ENCODE measurements at places on chromosomes 3 and 15.

- DNase-seq, result no peak
Measured at GRCh38 chr15:64193971-64194370, 31.1 kb upstream of the PPIB start.

- DNase-seq, result no peak
Measured at GRCh38 chr3:131608296-131608695, 105.5 kb upstream of the MRPL3 start.

DNA sequence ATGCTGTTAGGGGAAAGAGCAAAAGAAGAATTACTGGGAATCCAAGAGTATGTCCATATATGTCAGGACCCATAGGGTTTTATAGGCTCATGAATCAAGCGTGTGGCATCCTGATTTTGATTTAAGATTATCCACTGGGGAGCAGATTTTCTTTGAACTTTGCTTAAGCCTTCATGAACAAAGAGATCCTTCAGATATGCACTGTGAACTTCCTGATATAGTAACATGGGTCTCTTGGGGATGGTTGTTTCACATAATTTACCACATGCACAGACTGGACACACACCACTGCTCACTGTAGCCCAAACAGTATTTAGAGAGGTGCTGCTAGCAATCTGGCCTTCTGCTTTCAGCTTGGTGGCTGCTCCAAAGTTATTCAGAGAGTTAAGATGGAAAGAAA, 200.9 kb upstream of the ZPLD1 start:
- DNase-seq, result no peak

DNA sequence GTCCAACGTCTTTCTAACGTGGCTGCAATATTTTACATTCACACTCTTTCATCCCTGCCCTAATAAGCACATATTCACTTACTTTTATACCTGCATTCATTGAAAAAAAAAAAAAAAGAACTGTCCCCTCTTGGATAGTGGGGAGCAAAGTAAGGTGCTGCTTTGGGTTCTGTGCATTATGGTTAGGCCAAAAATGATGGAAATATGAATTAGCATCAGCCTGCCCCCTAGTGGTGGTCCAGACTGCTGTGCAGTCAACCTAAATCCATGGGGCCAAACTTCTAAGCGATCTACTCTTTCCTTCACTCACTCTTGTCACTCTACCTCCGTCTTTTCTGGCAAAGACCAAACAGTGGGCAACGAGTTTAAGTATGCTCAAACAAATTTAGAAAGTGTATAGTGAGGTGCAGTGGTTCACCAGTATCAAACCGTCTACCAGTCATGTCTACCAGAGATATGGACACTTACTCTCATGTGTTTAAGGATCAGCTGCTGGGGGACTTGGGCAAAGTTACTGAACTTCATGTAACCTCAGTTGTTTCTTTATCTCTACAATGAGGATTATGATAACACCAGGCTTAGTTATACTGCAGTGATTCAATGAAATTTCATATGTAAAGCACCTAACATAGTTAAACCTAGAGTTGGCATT, 61.5 kb upstream of the GRM7 start:
- DNase-seq, result peak; percentile 28

DNA sequence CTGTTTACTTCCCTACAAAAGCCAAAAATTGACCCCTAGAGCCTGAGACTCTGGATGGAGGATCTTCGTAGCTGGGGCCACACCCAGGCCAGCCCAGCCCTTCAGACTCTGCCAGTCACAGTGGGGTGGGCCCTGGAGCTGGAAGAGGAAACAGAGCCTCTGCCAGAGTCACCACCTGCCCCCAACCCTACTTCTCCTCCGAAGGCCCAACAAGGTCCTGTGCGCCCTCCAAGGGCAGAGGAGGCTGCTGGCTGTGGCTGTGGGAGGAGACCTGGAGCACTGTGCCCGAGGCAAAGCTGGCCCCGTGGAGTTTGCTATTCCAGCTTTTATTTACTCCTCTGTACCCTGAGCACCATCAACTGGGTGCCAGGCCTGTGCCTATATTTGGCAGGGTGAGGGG, 19.0 kb downstream of the CISH start:
- no peak for DNase-seq

DNA sequence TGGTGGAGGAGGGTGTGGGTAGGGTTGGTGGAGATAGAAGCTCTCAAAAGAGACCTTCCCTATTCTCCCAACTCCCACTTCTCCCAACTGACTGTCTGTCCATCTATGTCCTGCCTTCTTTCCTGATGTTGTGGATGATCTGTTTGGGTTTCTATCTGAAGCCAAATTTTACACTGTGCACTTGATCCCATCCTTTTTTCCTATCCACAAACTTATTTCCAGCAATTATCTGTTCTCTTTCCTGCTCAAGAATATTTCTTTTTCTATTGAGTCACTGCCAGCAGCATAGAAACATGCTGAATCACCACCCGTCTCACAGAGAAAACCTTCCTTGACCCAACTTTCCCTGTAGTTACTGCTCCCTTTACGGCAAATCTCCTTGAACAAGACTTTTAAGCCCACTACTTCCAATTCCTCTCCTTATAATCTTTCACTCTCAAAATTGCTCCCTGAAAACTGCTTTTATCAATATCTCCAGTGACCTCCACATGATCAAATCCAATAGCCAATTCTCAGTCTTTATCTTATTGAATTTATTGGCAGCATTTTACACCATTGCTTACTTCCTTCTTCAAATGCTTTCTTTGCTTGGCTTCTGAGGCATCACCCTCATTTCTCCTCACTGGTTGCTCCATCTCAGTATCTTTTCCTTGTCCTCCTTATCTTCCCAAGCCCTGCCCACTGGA, 141.2 kb upstream of the SLC7A14 start:
- peak; percentile 83 for DNase-seq

GRCh38 chr3:104887069-104887468, 479.6 kb upstream of the ALCAM start:
- DNase-seq, result no peak

DNA sequence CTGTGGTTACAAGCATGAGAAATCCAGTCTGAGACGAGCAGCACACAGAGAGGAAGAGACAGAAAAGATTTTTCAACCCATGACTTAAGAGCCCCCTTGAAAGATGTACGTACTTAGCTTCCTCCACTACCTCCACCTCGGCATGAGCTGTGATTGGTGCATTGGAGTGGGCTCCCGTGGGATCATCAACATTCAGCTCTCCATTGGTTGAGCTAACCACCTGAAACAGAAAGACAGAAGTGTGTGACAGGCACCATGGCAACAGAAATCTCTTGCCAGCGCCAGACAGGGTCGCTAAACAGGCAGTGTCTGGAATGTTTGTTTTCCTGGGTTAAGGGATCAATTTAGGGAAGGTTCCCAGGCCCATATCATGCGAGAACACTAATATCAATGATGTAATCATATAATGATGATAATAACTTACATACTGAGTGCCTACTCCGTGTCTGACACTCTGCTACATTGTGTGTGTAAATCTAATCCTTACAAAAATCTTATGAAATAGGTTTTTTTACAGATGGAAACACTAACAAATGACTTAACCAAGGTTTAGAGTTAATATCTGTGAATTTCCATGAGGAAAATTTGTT, 17.5 kb upstream of the PPIB start:
- DNase-seq, result no peak

DNA sequence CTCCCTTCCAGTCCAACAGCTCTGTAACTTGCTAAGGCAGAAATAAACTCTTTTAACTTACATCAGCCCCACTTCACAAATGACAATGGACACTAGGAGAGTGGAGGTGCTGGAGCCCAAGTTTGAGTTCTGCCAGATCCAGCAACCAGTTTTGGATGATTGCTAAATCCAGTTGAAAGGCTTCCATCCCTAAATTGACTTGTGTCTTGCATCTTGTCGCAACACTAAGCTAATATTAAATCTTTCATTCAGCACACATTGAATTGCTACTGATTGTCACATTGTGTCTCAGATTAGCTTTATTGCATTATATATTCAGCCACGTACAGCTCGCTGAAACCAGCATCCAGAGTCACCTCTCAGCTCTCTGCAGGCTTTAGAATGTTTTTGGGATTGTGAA, 41.7 kb upstream of the LIPC start:
- no peak for DNase-seq

- peak; percentile 7 for DNase-seq
Measured at GRCh38 chr3:152443212-152444023, 174.7 kb downstream of the MBNL1 start.

DNA sequence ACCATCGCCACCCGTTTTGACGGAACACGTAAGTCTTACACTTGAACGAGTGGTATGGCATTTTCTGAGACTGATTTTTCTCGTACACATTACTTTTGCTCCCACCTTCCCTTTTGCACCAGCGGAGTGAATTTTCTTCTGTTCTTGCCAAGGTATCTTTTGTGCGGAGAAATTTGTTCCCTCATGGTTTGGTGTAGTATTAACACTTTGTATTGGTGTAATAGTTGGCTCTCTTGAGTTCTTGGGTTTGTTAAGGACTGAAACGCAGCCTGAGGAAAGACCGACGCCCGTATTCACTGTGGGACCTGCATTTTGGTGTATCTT, 420 bp downstream of the KCNH8 start:
- no peak for DNase-seq

GRCh38 chr15:41013691-41014414, 60.6 kb downstream of the CHAC1 start:
- no peak for DNase-seq

GRCh38 chr15:40360015-40360414, 2.0 kb downstream of the DISP2 start:
- no peak for DNase-seq

GRCh38 chr3:123048480-123049237, 18.2 kb upstream of the PDIA5 start:
- DNase-seq, result no peak

GRCh38 chr3:49030321-49030720, 1.1 kb upstream of the IMPDH2 start:
- no peak for DNase-seq

- DNase-seq, result no peak
Measured at GRCh38 chr15:76626611-76627010, 278.5 kb downstream of the SCAPER start.

DNA sequence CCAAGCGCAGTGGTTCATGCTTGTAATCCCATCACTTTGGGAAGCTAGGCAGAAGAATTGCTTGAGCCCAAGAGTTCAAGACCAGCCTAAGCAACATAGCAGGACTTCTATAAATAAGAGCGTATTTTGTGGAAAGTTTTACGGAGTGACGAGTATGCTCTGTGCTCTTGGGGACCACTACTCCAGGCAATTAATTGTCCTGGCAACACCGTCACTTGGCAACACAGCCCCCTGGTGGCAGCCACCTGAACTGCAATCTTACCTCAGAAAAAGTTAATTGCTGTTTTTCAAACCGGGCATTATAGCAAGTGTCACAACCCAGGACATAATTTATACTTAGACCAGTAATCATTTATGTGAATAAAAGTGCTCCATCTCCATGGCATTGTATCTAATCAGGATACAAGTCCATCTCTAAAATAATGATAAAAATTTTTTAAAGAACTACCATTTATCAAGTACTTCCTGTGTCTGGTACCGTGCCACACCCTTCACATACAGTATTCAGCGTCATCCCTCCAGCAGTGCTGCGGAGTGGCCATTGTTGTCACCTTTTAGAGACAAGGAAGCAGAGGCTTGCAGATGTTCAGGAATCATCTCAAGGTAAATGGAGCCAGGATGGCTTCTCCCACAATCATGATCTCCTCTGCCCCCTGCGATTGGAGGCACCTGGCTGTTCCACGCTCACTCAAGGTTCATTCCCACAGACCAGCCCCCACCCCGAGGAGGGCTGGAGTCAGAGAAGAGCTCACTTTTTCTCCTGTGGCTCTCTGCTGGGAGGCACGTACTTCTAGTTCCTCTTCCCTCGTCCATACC, 34.5 kb downstream of the PLA2G4D start:
- peak; percentile 43 for DNase-seq

GRCh38 chr3:171393032-171393744, 67.0 kb downstream of the TNIK start:
- DNase-seq, result no peak

- peak; percentile 9 for DNase-seq
Measured at GRCh38 chr15:90903733-90904536, 833 bp downstream of the MAN2A2 start.

DNA sequence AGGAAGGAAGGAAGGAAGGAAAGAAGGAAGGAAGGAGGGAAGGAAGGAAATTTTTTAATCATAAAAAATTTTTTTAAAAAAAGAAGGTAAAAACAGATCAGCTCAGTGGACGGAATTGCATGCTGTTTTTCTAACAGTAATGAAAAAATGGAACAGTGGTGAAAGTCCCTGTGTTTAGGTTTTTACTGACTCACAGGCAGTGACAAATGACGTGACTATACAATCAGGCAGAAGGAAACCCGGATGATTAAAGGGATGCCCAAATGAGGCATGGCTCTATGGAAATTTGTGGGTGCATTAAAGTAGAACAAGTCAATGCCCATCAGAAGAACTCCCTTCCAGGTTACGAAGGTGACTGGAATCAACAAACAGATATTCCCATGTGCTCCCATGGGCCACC, 135.0 kb downstream of the IMPG2 start:
- no peak for DNase-seq

DNA sequence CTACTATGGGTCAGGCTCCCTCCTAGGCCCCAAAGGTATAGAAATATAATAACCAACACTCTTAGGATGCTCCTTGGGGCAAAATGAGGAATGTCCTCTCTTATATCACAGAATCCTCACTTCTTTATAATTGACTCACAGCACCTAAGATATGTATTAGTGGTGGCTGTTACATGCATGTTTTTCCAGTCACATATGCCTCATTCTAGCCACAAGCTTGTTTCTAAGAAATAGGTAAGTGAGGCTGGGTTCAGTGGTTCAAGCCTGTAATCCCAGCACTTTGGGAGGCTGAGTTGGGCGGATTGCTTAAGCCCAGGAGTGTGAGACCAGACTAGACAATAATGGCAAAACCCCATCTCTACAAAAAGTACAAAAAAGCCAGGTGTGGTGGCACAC, 57.9 kb upstream of the PSMD6 start:
- DNase-seq, result no peak

DNA sequence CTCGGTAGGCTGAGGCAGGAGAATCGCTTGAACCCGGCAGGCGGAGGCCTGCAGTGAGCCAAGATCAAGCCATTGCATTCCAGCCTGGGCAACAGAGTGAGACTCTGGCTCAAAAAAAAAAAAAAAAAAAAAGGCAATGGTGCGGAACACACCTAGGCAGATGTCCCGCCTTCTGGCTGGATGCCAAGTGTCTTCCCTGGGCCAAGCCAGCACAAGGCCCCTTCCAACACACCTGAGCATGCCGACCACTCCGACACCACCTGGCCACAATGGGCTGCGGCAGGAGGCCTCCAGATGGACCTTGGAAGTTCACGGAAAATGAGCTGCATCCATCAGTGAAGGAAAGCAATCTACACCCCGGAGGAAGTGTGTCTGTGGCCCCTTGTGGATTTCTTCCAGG, 19.0 kb downstream of the NUP210 start:
- no peak for DNase-seq

GRCh38 chr3:101253396-101253795, 67.0 kb downstream of the IMPG2 start:
- DNase-seq, result no peak

GRCh38 chr3:107369791-107370190, 7.4 kb upstream of the CCDC54 start:
- DNase-seq, result no peak

Data from ACHN (cell line).